ENCODE measurements at places on chromosomes 2 and 18.

DNA sequence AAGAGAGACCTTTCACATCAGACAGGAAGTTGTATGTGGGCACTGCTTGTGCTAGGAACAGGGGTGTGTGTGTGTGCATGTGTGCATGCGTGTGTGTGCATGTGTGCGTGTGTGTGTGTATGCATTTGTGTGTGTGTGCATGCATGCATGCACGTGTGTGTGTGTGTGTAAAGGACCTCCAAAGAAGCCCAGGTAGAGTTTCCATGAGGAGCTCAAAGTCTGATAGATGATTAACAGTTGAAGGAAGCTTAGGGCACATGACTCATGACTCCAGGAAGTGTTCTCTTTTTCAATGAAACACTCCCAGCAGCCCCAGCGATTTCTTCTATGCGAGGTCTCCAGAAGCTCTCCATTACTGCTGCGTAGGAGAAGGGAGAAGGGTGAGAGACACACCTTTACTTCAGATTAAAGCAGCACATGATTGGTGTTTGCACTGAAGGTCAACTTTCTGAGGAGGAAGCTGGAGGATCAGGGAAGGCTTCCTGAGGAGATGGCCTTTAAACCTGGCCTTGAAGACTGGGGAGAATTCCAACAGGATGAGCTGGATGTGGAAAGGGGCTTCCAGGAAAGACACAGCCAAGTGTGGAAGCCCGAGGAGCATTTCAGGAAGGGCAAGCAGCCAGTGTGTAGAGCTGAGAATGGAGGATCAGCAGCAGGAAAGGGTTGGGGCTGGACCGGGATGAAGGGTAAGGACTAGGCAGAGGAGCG lies 77.7 kb downstream of the SMAD4 start:
- DNase-seq: no peak

GRCh38 chr18:4144201-4144600 lies 310.9 kb downstream of the DLGAP1 start:
- DNase-seq: no peak

DNA sequence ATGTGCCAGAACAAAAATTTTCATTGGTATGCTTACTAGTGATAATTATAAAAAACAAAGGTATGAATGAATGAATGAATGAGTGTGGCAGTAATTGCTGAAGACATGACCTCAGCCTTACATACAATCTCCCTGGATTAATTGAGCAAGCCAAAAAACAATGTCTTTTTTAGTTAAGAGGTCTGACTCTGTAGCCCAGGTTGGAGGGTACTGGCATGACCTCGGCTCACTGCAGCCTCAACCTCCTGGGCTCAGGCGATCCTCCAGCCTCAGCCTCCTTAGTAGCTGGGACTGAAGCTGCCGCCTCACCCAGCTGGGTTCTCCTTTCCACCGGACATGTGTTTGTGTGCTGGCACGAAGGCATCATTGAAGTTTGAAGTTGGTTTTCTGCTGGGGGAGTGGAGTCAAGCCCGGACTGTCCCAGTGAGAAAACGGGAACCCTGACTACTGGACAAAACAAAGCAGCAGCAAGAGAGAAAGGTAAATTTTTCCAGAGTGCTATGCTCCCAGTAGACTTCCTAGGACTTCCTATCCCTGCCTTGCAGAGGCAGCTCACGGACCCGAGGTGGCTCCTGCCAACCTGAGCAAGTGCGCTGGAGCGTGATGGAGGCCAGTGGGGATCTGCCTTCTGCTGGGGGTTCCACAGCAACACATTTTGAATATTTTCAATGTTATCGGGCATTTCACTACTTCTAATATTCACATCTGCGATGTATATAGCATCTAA lies 6.4 kb upstream of the IMP4 start:
- no peak for DNase-seq

GRCh38 chr2:239684271-239684810 lies 283.5 kb upstream of the HDAC4 start:
- DNase-seq: no peak

DNA sequence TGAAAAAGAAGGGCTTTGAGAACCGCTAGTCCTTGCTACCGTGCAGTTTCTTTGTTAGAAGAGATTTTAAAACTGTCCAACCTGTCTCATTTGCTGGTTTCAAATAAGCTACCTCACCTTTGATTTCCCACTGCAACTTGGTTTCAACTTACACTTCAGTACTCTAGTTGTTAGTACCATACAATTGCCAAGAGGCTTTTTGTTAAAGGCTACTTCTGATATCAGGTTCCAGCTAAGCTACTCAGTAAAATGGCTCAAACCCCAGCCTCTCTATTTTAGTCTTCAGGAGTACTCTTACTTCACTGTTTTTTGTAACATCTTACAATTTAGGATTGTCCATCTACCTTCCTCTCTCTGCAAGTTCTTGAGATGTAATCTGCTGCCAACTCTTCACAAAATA lies 91.6 kb downstream of the INO80D start:
- no peak for DNase-seq

DNA sequence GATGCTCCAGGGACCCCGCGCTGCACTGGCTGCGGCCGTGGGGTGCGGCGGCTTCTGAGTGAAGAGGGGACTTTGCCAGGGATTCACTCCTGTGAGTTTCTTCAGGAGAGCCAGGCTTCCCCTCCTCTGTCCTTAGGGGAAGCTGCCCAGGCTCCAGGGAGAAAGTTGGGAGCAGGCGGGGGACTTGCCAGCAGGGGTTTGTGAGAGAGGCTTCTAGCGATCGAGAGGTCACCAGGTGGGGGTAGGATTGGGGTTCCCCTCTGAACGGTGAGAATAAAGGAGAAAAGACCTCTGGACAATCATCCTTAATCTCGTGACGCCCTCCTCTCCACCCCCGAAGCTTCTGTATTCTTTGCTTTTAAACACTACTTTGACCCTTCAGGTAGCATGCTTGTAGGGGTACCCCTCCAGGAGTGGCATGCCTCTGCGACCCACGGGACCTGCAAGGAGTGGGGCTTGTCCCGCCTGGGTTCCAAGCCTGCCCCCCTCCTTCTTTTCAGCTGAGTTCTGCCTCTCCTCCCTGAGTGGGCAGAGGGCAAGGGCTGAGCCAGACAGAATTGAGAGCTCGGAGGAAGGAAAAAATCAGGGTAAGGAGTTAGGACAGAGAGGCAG lies 601 bp downstream of the PROKR1 start:
- no peak for DNase-seq
